ENCODE measurements at places on chromosomes 2 and 18.

DNA sequence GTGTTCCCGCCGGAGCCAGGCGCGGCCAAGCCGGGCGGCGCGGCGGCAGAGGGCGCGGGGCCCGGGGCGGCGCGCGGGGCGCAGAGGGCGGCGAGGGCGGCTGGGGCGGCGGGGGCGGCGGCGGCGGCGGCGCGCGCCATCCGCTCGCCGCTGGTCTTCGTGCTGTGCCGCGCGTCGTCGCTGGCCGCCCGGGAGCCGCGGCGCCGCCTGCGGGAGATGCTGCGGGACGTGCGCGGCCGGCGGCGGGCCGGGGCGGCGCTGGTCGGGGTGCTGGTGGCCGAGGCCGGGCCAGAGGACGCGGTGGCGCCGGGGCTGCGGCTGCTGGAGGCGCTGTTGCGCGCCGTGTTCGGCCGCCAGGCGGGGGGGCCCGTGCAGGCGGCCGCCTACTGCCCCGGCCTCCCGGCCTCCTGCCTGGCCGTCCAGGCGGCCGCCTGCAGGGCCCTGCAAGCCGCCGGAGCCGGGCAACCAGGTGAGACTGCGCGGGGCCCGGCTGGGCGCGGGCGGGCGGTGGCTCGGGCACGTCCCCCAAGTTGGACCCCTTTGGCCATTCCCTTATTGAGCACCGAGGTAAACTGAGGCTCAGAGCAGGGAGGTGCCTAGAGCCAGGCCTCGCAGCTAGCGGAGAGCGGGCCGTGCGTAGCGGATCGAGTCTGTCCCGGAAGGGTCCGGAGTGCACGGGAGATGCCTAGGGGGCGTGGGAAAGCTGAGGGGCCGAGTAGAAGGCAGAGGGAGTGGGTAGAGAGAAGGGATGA, 584 bp downstream of the C2orf72 start:
- no peak for DNase-seq

DNA sequence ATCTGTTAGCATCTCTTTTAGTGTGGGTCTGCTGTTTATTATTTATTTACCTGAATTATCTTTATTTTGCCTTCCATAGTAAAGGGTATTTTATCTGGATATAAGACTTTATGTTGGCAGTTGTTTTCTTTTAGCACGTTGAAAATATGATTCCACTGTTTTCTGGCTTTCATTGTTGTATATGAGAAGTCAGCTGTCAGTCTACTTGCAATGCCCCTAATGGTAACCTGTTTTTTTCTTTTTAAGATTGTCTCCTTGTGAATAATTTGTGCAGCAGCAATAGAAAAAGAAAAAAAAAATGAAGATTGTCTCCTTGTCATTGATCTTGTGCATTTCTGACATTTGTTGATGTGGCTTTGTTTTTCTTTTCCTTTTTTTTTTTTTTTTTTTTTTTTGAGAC, 27.2 kb downstream of the SNED1 start:
- no peak for DNase-seq

GRCh38 chr2:142926445-142926844, 49.0 kb downstream of the KYNU start:
- DNase-seq: no peak

GRCh38 chr2:222568865-222569264, 87.0 kb downstream of the FARSB start:
- DNase-seq: no peak

All from GM12864 (cell line).